ENCODE measurements at places on chromosomes 16 and 17.

DNA sequence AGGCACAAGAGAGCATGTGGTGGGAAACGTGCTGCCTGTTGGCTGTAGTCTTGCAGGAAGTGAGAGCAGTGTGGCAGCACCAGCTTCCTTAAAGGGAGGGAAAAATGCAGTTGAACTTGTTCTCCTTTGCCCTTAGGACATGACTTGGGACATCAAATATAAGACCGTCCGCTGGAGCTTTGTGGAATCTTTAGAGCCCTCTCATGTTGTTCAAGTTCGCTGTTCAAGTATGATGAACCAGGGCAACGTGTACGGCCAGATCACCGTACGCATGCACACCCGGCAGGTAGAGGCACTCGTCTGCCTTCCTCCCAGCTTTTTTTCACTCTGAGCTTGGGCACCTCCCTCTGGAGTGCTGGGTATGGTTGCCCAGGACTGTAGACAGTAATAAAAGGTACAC lies 23.3 kb downstream of the GPR179 start:
- DNase-seq: no peak

- no peak for DNase-seq
Measured at GRCh38 chr16:88306860-88307545, 75.8 kb upstream of the ZNF469 start.

DNA sequence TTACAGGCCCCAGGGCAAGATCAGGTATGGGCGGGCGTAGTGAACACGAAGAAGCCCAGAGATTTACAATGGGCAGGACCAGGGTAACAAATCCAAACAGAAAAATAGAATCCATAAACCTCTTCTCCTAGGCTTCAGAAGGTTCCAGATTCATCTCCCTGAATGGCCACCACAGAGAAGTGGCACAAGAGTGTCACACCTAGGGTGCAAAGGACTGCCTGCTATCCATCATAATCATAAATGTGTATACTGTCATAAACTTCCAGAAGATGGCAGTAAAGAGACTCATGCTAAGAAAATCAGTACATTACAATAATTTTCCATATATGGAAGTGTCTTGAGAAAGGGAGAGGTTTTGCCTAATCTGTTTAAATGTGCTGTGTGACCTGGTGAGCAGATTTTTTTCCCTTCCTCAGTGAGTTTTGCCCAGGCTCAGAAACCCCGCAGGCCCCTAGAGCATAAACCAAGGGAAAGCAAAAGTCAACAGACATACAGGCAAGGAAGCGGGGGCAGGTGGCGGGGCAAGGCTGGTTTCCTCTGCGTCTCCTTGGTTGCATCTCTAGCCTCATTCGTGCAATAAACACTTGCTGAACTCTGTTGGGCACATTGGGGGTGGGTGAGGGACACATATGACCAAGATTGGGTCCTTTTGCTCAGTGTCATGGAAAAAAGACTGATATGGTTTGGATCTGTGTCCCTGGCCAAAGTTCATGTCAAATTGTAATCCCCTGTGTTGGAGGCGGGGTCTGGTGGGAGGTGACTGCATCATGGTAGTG lies 92.0 kb upstream of the CDH5 start:
- peak; percentile 8 for DNase-seq

GRCh38 chr16:12411516-12411915 lies 392.2 kb downstream of the CPPED1 start:
- DNase-seq: no peak

- DNase-seq: no peak
Measured at GRCh38 chr17:50686494-50687199, 21.1 kb downstream of the ANKRD40 start.

- DNase-seq: no peak
Measured at GRCh38 chr16:9429646-9430330, 338.3 kb downstream of the HAPSTR1 start.

DNA sequence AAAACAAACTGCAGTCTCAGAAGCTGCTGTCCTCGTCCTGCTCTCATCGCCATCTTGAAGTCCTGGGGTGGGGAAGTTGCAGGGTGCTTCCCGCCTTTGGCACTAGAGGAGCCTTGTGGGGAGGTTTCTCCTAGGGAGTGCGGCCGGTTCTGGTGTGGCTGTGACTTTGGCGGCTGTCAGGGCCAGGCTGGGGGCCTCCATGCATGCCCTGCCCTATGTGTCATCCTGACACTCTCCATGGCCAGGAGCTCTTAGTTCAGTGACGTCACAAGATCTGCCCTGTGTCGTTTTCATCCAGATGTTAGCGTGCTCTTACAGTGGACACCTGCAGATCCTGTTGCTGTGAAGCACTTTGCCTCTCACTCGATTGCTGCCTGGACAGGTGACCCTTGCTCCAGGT lies 49.6 kb downstream of the PLD6 start:
- DNase-seq: no peak

GRCh38 chr16:31107465-31107867 lies 720 bp upstream of the BCKDK start:
- DNase-seq: no peak

DNA sequence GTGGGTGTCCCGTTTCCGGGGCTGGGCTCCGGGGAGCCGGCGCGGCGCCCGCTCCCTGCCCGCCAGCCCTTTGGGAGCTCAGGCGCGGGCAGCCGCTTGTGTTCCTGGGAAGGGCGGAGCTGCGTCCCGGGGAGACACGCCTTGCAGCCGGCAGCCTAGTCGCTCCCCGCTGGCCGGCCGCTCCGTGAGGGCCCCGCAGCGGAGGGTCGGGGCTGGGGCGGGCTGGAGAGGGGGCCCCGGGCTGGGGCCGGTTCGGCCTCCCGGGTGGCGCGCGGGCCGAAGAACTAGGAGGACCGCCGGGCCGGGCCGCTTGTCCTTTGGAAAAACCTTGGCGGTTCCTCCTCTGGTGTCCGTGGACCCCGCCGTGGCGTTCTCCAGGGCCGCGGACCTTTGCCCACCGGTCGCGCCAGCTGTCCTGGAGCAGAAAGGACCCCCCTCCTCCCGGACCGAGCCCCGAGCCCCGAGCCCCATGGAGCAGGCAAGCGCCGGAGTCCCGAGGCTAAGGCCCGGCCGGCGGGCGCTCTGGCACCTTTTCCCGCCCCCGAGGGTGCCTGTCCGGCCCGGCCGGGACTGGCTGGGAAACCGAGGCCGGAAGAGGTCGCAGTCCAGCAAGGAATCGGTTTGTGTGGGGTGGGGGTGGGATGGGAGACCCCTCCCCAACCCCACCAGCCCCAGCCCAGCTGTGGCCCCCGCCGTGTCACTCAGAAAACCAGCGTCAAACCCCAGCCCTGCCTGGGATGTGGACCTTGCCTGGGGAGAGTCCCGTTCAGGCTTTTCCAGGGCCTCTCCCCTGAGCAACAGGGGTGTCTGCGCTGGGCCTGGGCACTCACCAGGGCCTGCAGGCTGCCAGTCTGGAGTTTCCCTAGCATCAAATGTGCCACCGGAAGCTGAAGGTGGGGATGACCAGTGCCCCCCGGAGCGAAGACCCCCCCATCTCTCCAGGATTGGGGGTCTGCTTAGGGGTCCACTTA lies 6.8 kb upstream of the TBC1D3B start:
- DNase-seq: no peak

DNA sequence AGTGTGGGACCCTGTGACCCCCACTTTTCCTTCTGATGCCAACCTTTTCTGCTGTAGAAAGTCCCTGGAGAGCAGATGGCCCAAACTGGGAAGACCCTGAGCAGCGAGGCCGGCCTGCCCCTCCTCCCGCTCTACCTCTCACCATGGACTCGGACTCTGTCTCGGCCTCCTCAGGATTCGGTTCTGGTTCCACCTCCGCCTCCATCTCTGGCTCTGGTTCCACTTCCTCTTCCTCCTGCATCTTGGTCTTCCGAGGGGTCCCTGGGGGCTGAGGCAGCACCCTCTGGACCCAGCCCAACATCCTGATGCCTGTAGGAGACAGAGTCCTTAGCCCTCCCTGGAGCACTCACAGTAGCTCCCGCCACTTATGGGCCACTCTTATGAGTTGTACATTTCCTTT lies 3.9 kb downstream of the CNGB1 start:
- no peak for DNase-seq

DNA sequence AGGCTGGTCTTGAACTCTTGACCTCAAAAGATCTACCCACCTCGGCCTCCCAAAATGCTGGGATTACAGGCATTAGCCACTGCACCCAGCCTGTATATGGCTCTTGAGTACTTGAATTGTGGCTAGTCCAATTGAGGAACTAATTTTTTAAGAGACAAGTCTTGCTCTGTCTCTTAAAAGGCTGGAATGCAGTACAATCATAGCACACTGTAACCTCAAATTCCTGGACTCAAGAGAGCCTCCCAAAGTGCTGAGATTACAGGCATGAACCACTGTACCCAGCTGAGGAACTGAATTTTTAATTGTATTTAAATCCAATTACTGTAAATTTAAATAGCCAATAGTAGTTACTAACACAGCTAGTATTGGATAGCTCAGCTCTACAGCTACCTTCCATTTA lies 50.6 kb downstream of the MED13 start:
- DNase-seq: no peak

DNA sequence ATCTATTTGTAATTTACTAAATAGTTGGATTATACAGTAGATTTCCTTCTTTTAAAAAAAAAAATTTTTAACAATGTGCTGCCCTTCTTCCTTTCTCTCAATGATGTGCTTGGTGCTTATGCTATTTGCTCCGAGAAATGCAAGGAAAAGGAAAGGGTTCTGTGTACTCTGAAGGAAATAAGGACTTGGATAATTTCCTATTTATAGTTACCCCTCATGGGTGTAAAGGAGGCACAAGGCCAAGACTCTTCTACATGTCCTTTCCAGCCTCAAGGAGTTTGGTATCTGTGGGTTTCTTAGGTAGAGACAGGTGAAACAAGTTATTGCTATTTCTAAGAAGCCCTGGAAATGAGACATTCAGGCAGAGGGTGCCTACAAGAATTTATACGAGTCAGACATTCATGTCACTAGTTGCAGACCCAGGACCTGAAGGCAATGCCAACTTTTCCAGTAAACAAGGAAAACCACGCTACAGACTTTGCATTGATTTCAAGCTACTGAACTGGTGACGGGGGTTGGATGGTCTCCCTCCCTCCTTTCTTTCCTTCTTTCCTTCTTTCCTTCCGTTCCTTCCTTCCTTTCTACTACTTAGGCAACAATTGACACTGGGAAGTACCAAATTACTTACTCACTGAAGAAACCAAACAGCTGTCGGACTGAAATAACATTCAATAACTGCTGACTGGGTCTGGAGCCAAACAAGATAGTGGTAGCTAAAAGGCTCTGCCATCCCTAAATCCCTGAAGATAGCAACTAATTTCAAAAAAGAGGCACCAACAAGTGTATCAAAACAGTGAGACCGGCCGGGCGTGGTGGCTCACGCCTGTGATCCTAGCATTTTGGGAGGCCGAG lies 33.8 kb upstream of the GHDC start:
- no peak for DNase-seq
